GM04504 (cell line): ENCODE measurements at places on chromosomes 6 and 20.
A peak's percentile ranks its signal among the peaks of the same experiment; 100 is the strongest.

DNA sequence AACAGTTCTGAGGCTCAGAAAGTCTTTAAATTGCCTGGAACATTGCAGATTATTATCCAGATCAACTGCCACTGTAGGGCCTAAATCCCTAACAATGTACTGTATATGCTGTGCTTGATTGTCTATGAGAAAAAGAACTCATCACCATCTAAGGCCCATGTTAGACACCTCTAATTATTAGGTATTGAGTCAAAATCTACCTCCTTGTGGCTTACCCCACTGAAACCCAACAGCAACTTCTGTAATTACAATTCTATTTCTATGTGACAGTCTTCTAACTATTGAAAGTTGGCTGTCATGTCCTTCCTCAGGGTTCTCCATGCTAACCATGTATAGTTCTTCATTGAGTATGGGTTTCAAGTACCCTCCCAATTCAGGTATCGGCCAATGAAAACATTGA lies 13.9 kb downstream of the MCM9 start:
- no peak for DNase-seq

DNA sequence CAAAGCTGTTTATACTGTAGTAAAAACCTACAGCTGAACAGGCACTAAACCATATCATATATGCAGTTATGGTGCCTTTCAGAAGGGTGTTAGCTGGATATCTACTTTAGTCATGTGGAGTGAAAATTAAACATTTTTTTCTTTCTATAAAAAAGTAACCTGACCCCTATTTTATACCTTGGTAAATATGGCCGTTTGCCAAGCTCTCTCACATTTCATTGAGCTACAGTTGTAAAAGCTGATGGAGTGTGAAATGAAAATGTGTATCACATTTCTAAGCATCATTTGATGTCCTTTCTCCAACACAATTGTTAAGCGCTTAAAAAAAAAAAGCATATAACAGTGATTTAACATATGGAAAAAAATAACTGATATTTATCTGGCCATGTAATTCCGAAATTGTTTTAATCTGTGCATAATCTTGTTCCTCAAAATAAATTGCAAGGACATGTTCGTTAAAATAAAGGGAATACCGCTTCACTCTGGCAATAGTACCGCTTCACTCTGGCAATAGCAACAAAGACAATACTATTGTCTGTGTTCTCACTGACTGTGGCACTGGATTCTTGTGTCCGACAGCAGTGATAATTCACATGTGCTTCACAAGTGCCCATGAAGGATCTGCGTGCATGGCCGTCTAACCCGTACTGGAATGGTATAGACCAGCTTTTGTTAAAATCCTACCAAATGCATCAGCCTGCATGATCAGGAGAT lies 391.8 kb upstream of the SOX4 start:
- no peak for DNase-seq

GRCh38 chr20:32622585-32623468 lies 37.7 kb upstream of the NOL4L start:
- no peak for DNase-seq

DNA sequence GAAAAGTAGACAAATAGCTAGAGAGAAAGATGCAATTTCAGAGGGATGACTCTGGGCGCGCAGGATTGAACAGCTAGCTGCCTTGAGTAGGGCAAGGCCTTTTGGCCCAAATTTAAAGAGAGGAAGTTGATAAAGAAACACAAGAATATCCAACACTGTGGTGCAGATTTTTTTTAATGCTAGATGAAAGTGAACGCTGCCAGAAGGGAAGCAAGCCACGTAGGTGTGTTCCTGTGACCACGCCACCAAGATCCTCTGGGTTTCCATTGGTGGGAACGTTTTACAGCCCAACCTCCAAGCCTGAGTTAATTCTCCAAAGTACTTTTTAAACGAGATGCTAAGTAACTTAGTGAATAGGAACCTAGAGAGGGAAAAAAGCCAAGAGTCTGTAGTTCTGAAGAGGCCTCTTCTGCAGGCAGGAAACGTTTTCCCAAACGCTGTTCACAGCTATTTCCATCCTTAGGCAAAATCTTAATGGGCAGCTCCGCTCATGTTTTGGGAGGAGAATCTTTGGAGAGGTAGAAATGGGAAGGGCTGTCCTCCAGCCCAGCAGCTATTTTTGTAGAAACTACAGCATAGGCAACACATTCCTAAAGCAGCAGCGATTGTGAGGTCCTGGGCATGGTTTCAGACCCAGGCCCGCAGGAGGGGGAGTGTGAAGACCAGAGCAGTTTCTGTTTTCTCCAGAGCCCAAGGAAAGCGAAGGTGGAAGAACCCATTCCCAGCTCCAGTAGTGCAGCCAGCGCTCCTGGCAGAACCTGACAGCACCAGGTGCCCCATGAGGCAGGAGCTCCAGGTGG lies 8.2 kb downstream of the LY86 start:
- no peak for DNase-seq

DNA sequence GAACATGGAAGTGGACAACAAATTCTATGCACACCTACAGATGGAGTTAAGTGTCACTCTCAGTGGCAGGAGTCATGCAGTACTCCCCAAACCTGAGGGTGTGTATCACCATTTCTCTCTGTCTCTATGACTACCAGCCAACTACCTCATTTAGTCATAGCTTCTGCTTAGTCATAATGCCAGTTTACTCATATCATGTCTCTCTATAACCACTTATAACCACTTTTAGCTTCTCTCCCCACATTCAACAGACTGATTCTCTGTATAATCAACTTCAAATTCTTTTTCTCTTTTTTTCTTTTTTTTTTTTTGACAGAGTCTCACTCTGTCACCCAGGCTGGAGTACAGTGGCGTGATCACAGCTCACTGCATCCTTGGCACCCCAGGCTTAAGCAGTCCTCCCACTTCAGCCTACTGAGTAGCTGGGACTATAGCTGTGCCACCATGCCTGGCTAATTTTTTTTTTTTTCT lies 13.8 kb upstream of the GTF3C6 start:
- DNase-seq: peak; percentile 81

DNA sequence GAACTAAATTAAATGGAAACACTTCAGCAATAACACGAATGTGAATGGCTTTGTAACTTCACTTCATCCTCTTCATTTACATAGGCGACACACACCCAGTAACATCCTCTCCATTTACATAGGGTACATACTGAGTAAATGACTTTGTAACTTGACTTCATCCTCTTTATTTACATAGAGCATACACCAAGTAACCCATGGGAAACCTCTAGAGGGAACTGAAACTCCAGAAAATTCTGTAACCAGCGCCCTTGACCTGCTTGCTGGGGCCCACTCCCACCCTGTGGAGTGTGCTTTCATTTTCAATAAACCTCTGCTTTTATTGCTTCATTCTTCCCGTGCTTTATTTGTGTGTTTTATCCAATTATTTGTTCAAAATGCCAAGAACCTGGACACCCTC lies 81.6 kb upstream of the OPRM1 start:
- DNase-seq: no peak

GRCh38 chr6:130831607-130832006 lies 4.4 kb downstream of the SMLR1 start:
- no peak for DNase-seq

GRCh38 chr6:79574630-79575225 lies 37.5 kb upstream of the LCA5 start:
- DNase-seq: peak; percentile 2

DNA sequence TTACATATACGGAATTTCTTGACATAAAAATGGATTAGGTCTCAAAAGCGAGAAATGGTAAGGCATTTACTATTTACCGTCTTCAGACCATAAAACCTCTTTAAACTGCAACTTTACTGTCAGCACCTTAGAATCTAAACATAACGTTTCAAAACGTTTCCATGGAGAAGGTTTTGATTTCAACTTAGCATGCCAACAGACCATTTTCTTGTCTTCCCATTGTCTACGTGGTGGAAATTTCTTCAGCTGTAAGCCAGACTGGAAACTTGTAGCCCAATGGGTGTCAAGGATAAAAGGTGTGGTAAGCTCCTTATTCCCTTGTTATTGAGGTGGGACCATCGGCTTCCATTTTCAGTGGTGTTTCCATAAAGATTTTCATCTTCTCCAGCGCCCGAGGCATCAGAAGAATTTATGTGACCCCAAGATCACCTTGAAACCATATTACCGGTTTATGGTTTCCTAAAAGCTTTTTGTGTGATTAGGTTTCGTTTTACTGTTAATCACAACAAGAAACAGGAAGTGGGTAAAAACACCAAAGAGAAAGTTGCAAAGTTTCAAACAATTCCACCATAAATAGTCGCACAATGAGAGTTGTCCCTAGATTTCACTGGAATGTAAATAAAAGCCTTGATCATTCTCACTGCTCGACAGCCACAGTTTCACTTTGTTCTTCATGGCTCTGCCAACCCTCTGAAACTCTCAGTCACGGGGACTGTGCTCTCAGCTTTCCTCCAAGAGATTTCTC lies 63.0 kb upstream of the CD2AP start:
- DNase-seq: no peak

DNA sequence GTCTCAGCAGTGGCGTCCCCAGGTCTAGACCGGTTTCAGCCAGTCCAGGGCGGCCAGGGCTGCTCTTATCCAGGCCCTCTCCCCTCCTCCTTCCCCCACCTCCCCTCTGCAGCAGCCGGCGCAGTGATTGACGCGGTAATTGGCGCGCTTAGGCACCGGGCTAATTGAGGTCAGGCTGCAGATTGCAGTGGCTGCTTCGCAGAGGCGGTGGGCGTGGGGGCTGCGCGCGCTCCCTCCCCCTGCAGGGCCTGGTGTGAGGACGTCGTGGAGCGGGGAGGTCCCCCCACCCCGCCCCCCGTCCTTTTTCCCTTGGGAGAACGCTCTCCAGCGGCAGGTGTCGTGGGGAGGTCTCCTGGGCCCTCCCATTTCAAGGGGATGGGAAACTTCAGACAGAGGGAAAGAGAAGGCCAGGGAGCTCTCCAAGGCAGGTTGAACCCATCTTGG lies 70.4 kb upstream of the BLCAP start:
- DNase-seq: no peak

DNA sequence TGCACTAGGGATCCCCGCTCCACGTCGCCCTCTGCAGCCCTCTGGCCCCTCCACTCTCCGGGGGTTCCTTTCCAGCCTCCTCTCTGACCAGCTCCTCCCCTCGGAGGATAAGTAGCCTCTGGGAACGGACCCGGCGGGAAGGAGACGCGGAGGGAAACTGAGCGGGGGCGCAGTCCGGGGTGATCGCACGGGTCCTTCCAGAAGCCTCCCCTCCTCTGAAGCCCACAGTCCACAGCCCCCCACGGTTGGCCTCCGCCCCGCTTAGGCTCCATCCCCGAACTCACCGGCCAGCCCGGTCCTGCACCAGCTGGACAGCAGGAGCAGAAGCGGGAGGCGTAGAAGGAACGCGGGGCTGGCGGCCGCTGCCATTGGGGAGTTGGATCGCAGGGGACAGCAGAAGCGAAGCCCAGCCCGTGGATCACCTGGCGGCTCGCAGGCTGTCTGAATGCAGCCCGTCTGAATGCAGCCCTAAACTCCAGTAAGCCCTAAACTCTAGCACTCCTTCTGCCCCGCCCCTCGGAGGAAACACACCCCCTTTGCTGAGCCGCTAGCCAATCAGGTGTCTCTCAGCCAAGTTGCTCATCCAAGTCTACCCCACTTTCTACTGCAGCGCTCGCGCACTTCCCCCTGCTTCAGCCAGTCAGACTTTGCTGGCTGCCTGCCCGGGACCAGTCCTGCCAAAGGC lies at the start of gene RAET1G:
Gene RAET1G, minus strand, starts transcription at position 480 of the 685 bp plus-strand sequence. Its CDS starts 111 bp downstream, at position 369.
- peak; percentile 81 for DNase-seq

DNA sequence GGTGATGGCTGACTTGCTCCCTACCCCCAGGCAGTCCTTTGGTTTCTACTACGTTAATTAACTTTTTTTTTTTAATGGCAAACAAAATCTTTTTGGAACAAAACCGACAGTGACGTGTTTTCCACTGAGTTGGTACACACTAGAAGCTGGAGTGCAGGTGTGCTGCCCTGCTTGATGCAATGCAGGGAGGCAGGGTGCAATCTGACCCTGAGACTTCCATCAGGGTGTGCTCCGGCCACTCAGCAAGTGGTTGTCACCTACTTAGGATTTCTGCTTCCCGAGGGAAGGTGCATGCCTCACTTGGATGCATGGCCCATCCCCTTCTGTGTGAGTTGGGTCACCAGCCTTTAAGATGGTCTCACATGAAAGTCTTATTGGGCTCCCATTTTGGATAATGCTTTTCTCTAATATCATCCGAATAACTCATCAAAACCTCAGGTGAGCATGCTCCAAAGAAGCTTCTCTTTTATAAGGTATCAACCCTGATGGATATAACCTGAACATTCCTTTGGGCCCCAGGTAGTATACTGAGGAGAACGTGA lies 14.0 kb downstream of the RREB1 start:
- DNase-seq: no peak

DNA sequence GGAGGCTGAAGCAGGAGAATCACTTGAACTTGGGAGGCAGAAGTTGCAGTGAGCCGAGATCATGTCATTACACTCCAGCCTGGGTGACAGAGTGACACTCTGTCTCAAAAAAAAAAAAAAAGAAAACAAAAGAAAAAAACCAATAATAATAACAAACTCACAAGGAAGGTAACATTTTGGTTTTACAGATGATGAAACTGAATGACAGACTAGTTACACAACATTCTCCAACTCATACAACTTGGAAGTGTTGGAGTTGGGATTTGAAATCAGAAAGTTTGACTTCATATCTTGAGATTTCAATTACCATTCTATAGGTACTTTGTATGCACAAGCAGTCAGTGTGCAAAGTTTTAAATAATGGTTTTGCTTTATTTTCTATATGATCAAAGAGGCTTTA lies 10.2 kb downstream of the TPD52L1 start:
- no peak for DNase-seq

DNA sequence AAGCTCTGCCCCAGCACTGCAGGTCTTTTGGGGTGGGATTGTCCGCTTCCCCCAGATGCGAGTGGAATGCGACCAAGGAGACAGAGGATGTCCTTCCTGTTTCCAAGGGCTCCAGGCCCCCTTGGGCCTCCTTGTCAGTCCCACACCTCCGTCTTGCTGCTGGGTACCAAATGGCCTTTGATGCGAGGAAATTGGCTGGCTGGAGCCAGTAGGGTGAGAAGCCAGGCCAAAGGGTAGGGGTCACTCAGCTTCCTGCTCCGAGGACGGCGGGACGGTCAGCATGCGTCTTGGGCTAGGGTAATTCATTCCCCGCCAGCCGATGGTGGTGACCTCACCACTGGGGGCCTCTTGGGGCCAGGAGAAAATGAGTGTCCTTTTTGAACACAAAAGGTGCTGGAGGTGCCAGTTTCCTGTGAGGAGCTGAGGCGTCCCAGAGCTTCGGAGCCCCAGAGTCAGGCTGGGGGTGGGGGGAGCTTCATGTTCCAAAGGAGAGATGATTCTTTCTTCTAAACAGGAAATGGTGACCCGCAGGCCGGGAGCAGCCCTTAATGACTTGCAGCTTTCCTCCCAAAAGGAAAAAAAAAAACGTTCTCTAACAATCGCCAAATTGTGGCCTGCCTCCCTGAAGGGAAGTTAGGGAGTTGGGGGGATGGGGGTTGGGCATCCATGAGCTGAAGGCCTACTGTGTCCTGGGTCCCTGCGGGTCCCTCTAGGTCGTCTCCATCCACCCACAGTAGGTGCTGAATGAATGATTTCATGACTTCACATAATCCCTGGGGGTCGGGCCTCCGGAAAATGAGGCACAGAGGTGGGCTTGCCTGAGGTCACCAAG lies 6.7 kb downstream of the SNAI1 start:
- DNase-seq: peak; percentile 80

DNA sequence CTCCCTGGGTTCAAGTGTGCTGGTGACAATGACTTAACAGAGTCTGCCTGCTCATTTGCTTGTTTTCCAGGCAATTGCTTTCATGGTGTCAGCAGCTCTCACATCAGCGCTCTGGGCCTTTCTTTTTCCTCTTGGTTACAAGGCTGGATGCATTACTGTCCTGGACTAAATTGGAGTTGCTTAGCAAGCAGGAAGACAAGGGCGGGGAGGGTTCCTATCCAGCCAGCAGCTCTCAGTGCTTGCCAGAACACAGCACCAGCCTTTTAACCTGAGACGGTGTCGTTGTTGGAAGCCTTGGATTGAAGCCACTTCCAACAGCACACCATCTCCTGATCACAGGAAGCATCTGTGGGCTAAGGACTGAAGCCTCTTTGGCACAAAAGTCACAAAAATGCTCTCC lies 606.9 kb downstream of the CDH26 start:
- DNase-seq: no peak
